Stimulated activated CD8-positive, alpha-beta memory T cell treated with anti-CD3 and anti-CD28 coated beads, Interleukin-4, amount 100 ng/mL, for 48 hours (primary cell): ENCODE measurements at places on chromosomes 2 and 18.

GRCh38 chr18:13502585-13502984, 223.8 kb downstream of the FAM210A start:
- no peak for DNase-seq

DNA sequence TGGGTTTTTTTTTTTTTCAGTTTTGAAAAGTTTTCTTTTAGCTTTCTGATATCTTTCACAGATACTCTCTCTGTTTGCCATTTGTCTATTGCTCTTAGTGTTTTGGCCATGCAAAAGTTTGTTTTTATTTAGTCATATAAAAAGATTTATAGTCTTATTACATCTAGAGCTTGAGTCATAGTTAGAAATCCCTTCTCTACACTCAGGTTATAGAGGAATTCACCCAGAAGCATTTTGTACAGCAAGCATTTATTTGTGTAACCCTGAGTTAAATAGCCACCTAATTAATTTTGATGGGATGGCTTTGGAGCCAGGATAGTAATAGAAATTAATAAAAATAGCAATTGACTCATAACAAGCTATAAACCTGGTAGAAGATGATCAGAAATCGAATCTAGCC, 35.6 kb downstream of the ACTR2 start:
- no peak for DNase-seq

- DNase-seq = no peak
Measured at GRCh38 chr2:99780276-99780675, 290.5 kb upstream of the REV1 start.

DNA sequence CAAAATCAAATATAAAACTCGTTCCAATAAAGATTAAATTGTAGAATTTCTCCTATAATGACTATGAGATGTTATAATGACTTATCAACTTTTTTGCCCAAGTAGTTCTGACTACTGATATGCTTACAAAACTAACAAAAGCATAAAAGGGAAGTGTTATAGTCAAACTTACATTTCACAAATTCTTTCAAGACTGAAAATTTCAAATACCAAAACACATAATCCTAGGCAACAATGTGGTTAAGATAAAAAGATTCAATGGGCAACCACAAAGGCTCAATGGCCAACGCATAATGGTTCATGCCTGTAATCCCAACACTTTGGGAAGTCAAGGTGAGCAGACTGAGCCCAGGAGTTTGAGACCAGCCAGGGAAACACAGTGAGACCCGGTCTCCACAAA, 135.7 kb downstream of the USP34 start:
- DNase-seq = no peak

GRCh38 chr2:104476563-104476988, 377.3 kb upstream of the POU3F3 start:
- DNase-seq = no peak

- no peak for DNase-seq
Measured at GRCh38 chr2:424306-425171, 136.6 kb upstream of the ALKAL2 start.

GRCh38 chr2:233938676-233939370, 21.6 kb downstream of the TRPM8 start:
- peak; percentile 32 for DNase-seq

DNA sequence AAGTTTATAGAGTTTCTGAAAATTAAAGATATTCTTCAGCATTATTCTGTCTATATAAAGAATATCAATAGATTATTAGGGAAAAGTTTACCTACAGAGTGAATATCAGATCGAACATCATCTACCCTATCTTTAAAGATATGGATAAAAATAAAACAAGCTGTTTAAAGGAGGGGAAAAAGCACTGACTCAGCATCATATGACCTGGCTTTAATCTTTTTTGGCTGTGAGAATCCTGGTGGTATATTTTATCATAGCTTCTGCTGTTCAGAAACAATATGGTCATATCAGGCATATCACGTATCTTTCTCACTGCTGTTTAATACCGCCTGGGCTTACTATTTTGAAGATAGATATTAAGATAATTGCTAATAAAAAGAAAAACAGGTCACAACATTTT, 80.2 kb downstream of the NEB start:
- DNase-seq = no peak

- DNase-seq = no peak
Measured at GRCh38 chr2:241545523-241546473, 12.7 kb upstream of the BOK start.

DNA sequence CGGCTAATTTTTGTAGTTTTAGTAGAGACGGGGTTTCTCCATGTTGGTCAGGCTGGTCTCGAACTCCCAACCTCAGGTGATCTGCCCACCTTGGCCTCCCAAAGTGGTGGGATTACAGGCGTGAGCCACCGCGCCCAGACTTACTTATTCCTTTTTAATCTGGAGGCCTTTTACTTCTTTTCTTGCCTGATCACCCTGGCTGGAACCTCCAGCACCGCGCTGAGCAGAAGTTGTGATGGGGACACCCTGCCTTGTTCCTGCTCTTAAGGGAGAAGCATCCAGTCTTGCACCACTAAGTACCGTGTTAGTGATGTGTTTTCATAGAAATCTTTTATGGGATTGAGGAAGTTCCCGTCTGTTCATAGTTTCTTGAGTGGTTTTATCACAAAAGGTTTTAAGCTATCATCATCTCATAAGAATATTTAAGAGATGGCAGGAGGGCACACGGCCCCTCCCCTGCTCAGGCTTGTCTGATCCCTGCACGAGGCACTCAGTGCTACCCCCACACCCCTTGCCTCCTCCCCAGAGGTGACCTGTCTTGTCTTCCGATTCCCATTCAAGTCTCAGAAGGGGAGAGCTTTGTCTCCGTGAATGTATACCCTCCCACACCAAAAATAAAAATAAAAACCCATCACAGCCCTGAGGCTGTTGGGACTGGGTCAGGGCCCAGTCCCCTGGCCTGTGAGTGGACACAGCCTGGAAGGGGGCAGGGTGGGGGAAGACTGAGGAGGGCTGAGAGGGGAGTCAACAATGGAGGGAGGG, 65.3 kb upstream of the SMAD7 start:
- DNase-seq = peak; percentile 13

DNA sequence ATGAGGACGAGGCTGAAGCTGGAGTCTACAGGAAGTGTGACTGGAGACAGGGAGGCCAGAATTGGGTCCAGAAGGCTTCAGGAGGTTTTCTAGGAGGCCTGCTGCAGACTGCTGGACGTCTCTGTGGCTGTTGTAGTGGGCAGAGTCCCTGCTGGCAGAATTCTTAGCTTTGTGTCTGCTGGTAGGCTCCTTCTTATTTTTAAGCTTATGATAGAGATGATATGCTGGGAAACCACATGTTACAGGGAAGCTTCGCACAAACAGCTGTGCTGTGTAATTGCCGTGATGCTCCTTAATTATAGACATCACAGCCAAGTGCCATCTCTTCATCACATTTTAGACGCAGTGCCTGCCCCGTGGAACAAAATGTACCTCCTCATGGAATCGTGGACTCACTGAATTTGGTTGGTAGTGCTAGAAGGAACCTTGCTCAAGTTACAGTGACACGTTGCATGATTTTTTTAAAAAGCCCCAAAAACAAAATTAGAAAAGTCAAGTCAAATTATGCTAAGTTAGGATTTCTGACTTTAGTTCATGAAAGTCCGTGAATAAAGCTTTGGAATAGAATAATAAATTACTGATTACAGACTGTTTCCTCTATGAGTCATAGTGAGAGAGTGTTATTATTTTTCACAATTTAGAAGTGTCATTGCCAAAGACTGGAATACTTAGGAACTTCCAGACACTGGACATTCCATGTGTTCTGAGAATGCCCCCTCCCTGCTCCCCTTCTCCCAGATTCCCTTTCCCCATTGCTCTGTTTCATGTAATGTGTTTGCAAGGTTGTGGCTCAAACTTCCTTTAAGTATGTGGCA, 144.1 kb downstream of the FHOD3 start:
- DNase-seq = no peak

DNA sequence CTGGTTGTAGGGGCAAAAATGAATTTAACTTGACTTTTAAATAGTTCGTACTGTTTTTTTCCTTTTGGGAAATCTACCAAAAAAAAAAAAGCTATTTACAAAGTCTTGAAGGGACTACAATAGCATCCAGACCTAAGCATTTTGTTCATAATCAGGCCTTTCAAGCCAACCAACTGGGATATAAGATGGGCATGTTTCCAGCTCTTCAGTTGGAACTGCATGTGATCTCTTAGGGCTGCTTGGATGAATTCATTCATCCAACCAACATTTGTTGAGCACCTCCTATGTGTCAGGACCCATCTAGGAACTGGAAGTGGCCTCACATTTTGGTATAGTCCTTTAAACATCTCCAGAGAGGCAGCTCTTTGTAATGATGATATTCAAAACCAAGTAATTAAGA, 98.6 kb downstream of the AAK1 start:
- no peak for DNase-seq

GRCh38 chr2:45627911-45628310, 16.8 kb upstream of the SRBD1 start:
- DNase-seq = no peak

- DNase-seq = no peak
Measured at GRCh38 chr2:150750720-150751119, 263.3 kb upstream of the RND3 start.

GRCh38 chr2:165448406-165448805, 21.1 kb upstream of the CSRNP3 start:
- no peak for DNase-seq

DNA sequence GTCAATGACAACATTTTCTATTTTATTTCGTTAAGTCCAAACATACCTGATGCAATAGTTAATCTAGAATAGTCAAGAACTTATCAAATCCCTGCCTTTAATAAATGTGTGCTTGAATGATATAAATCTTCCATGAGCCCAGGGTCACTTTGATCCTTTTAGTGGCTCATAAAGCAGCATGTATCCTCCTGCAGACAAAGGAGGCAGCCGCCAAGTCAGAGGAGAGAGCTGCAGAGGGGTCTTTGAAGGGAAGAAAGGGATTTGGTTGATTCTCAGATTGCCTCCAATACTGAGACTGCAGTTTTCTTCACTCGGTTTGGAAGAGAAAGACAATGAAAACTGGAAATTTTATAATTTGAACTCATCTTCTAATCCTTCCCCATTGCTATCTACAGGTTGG, 378.4 kb upstream of the PIK3C3 start:
- DNase-seq = no peak

DNA sequence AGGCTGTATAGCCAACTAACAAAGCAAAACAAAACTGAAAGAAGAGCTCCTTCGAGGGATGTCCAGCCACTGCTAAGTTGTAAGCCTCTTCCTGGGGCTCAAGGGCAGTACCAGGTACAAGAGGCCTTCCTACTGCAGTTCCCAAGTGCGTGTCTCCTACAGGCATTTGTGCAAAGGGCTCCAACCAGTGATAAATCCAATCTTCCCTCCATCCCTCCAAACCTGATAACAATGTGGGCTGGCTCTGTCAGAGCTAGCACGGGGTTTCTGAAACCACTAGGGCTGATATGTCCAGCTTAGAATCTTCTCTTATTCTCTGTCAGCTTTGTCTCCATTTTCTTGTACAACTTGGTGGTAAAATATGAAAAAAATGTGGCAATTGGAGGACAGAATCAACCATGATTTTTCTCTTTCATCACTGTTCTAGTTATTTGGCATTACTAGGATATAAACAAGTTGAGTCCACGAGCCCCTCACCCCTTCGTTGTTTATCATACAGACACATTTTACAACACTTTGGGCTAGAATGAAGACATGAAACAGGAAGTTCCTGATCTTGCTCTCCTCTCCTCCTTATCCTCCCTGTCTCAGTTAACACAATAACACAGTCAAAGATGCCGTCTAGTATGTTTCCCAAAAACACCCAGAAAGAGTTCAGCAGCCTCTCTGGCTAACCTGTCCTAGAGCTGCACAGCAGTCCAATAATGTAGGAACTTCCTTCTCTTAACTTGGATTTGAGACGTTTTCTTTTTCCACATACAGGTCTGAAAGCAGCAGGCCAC, 35.4 kb upstream of the WIPF1 start:
- DNase-seq = no peak

DNA sequence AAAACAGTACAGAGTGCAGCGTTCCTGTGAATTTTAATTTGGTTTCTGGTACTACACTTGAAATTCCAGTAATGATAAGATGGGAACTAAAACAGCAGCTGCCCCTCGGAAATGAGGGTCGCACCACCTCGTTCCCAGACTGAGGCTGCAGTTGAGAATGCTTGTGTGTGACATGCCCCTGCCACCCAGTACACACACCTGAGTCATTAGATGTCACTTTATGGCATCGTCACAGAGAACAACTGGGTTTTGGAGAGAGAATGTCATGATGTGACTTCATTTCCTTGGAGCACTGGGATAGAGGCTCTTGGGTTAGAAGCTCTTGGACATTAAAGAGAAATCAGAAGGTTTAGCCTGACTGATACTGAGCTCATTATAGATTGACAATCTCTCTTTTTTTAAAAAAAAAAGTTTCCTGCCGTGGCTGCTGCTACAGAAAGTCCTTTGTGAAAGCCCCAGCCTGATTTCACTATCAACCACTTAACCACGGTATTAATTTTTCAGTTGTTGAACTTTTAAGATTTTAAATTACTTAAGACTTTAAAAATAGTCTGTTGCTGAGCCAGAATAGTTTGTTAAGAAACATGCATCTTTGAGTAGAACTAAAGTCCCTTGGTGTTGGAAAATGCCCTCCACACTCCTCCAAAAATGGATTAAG, 24.5 kb downstream of the BCL2L11 start:
- no peak for DNase-seq

DNA sequence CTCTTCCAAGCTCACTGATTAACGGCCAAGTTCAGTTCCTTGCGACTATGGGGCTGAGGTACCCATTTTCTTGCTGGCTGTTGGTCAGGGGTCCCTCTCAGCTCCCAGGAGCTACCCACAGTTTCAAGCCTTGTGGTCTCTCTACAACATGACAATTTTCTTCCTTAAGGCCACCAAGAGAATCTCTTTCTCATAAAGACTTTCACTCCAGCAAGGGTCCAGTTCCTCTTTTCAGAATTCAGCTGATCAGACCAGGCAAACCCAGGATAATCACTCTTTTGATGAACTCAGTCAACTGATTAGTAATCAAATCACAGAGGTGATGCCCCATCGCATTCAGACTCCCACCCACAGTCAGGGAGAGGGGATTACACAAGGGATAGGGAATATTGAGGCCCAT, 129.7 kb downstream of the IRS1 start:
- DNase-seq = no peak

- no peak for DNase-seq
Measured at GRCh38 chr2:167787021-167787420, 460.4 kb downstream of the STK39 start.

- DNase-seq = no peak
Measured at GRCh38 chr2:106096299-106097037, 97.6 kb downstream of the UXS1 start.

- DNase-seq = no peak
Measured at GRCh38 chr2:214579035-214579434, 168.2 kb downstream of the VWC2L start.

- DNase-seq = no peak
Measured at GRCh38 chr2:30641765-30642345, 165.4 kb downstream of the CAPN13 start.

GRCh38 chr2:46131-46470, 204 bp downstream of the FAM110C start:
- no peak for DNase-seq
